IPS-NIHi11 (cell line): ENCODE measurements at places on chromosomes 12 and 14.

DNA sequence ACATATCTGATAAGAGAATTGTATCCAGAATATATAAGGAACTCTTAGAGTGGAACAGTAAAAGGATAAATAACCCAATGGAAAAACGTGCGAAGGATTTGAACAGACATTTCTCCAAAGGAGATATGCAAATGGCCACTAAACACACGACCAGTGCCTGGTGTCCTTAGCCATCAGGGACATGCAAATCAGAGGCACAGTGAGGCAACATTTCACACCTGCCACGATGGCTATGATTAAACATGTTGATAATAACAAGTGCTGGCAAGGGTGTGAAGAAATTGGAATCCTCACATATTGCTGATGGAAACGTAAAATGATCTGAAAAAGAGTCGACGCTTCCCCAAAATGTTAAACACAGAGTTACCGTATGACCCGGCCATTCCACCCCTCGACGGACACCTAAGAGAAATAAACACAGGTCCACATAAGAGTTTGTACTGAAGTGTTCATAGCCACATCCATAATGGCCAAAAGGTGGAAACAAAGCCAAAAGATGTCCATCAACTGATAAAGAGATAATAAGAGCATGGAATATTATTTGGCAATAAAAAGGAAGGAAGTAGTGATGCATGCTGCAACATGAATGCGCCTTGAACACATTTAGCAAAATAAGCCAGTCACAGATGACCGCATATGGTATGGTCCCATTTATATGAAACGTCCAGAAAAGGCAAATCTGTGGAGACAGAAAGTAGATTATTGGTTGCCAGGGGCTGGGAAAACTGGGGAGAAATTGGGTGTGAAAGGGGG lies 6.3 kb upstream of the TMEM121 start:
- no peak for DNase-seq

- DNase-seq, result no peak
Observed at GRCh38 chr14:84688297-84689025, 841.5 kb upstream of the FLRT2 start.

DNA sequence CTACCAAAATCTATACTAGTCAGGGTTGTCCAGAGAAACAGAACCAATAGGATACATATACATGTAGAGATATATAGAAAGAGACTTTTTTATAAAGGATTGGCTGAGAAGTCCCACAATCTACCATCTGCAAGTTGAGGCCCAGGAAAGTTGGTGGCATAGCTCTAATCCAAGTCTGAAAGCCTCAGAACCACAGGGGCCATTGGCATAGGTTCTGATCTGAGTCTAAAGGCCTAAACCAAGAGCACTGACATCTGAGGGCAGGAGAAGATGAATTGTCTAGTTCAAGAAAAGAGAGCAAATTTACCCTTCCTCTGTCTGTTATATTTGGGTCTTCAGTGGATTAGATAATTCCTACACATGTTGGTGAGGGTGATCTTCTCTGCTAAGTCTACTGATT lies 433.1 kb downstream of the ADAMTS20 start:
- no peak for DNase-seq

DNA sequence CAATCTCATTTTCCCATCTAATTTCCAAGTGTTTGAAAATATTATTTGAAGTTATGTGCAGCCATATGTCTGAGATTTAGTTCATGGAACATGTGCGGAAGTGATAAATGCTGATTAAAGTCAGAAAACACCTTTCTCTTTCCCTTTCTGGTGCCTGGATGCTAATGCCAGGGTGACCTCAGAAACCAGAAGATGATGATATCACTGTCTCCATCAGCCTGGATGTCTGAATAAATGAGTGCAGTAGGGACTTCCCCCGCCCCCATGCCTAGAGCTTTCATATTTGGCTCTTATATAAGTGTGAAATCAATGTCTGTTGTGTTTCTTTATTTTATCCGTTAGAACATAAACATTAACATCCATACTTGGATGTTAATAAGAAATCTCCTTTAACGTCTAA lies 261.9 kb upstream of the LRIG3 start:
- DNase-seq, result no peak

DNA sequence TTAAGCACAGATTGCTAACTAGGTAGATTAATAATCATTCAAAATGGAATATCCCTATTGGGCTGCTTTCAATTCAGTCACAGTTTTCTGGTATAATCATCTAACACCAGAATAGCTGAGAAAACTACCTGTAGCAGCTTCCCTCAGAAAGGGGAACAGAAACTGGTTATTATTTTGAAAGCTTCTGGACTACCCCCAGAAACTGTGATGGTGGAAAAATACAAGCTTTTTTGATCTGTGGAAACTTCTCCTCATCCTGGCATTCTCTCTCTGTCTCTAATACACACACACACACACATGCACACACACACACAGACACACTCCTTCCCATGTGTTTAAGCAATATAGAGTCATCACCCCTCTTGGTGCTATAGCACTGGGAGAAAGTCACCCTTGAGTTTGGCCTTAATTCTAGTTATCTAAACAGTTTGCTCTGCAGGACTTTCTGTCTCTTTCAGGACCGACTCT lies 251.5 kb upstream of the LMO3 start:
- no peak for DNase-seq

DNA sequence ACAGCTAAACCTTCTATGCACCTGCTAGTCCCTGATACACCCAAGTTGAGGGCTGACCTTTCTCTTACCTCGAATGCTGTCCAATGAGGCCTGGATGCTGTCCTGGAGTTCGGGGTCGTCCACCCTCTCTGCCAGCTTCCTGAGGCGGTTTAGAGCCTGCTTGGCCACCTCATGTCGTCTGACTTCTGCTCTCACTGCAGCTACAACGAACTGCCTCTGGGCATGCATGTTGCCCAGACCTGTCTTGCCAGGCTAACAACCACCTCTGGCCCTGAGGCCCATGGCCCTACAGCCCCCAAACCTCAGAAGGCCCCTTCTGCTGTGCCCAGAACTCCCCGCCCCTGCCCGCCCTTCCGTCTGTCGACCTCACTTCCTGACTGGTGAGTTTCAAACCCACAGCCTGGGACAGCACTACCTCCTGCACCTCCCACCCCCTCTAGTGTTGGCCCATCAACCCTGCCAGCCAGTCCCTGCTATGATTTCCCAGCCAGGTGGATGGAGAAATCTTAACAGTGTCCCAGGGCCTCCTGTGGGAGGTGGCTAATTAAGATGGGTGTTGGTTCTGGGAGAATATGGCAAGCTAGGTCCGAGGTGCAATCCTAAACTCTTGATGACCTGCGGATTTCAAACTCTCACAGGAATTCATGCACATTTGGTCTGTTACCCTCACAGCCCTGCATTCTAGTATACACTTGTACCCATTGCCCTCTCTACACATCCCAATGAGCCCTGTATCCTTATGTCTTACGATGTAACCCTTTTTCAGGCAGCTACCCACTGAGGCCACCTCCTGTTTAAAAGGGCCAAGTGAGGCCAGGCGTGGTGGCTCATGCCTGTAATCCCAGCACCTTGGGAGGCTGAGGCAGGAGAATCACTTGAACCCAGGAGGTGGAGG lies 2.7 kb upstream of the TSPAN31 start:
- DNase-seq, result no peak

- DNase-seq, result no peak
Observed at GRCh38 chr12:3145033-3145432, 67.9 kb downstream of the TSPAN9 start.

- no peak for DNase-seq
Observed at GRCh38 chr14:89678768-89679167, 261.7 kb upstream of the FOXN3 start.

DNA sequence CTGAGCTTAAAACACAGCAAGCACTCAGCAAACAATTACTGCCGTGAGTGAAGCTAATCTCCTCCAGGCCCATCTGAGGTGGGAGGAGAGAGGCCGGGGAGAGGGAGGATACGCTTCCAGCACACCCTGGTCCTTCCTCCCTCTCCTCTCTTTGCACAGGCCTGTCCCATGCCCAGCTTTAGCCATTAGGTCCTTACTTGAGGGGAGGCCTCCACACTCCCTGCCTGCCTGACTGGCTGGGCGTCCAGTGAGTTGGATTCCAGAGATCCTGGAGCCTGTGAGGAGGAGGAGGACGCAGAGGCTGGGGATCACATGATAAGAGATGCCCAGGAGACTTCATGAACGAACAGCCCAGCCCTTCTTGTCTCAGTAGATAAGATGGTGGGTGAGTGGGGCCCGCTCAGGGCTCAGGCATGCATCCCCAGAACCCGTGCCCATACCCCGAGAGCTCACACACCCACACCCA lies 65.1 kb upstream of the NCOR2 start:
- no peak for DNase-seq

- peak; percentile 21 for DNase-seq
Observed at GRCh38 chr12:92304371-92305055, 158.9 kb upstream of the BTG1 start.

DNA sequence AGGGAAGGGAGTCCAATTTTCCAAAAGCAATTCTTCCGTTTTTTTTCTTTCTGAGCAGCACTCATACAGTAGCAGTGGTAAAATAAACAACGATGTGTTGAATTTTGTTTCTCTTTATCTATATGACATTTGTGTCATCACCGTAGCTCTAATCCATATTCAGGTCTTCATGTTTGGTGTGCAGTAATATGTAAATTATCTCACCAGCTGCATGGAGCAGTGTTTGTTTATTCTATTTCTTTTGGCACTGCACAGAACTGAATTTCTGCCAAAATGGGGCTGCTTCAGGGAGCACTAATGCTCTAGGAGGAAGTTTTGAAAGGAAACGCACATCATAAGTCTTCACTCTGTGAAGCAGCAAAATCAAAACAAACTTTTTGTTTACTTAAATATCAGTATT lies 130.0 kb upstream of the NPAS3 start:
- DNase-seq, result no peak
